ENCODE measurements at places on chromosomes 12 and 14.

DNA sequence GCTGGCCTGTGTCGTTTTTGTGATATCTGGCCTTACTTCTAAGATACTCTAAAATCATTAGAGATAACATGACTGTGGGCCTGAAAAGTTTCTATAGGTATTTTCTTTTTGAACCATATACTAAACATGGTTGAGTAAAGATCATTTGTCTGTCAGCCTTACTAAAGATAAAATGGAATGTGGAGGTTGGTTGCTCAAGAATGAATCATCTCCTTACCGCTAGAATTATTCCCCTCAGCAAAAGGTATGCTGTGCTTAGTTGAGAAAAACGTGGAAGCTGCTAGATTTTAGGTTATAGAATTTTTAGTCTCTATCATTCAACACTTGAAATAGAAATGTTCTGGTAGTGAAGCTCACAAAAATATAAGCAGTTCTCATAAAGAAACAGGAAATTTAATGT is 407.3 kb downstream of the AEBP2 start:
- DNase-seq, result no peak

DNA sequence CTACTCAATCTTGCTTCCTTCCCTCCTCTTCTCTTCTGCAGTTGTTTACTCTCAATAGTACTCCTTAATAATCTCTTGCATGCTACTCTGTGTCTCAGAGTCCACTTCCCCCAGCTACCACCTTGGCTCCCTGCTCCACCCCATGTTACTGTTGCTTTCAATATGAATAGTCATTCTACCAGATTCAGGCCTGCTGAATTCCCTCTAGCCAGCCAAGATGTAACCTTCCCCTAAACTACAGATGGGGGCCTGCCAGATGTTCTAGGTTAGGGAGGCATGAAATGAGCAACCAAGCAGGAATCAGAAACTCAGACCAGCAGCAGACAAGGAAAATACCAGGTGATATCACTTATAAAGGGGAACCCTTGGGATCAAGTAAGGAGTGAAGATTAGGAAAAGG is 392.1 kb upstream of the DDHD1 start:
- DNase-seq, result no peak

- DNase-seq, result no peak
These were observed 14.9 kb downstream of the DTX1 start for GRCh38 chr12:113071135-113072112.

GRCh38 chr12:45718306-45718705 is 11.2 kb upstream of the ARID2 start:
- DNase-seq, result no peak

- DNase-seq, result no peak
These were observed 12.8 kb downstream of the ZFHX2 start for GRCh38 chr14:23538785-23539184.

DNA sequence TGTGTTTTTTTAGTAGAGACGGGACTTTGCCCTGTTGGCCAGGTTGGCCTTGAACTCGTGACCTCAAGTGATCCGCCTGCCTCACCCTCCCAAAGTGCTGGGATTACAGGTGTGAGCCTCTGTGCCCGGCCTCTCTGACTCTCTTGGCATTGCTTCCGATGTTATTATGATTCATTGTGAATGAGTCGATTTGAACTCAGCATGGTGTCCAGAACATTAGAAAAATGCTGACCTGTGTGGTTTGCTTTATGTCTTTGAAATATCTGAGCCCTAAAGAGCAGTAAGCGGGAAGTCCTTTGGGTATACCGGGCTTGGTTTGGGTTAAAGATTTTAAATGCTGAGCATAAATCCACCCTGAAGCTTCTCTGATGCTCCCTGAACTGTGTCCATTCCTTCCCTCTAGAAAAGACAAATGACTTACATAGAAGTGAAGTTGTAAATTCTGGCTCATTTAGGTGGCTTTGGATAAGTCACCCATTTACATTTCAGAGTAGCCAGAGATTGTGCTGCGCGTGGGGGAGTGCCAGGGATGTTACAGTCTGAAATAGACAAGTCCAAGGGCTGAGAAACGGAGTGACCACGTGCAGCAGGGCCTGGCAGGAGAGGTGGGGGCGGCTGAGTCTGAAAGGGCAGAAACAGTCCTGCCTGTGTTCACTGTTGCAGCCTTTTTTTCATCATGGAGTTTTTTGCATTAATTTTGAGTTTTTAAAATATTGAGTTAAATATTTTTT is 39.6 kb downstream of the SLC15A4 start:
- DNase-seq, result no peak

GRCh38 chr14:69710378-69710777 is 56.6 kb upstream of the SRSF5 start:
- no peak for DNase-seq

DNA sequence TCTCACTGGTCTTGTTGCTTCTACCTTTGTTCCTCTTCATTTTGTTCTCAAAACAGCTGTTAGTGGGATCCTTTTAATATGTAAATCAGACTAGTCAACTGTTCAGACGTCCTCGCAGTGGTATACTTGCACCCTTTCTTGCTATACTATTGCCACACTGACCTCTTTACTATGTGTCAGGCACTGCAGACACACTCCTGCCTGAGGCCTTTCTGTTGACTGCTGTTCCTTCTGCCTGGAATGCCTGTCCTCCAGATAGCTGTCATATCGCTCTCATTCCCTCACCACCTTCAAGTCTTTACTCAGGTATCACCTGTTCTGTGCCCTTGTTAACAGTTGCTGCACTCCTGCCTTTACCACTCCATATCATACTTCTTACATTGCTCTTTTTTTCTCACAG is 90.0 kb upstream of the TMEM263 start:
- no peak for DNase-seq

- no peak for DNase-seq
These were observed 230.5 kb downstream of the AKAP6 start for GRCh38 chr14:32559590-32559989.

- no peak for DNase-seq
These were observed 208.6 kb upstream of the CDKN3 start for GRCh38 chr14:54188064-54188666.

GRCh38 chr12:39123580-39124253 is 218.3 kb upstream of the CPNE8 start:
- DNase-seq, result no peak

DNA sequence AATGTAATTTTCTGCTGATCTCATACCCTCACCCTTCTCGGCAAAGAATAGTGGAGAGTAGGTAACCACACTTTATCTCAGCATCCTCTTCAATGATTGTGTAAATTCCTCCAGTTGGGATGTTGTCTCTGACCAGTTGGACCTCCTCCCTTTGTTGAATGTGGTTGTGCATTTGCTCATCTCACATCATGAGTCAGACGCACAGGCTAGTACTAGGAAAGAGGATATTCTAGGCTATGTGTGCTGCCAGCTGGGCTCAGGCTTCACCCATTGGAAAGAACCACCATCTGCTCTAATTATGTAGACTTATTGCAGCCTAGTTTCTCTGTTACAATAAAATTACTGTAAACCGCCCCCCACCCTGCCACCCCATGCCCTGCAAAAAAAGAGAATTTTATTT is 90.3 kb downstream of the LMO3 start:
- DNase-seq, result no peak

- DNase-seq, result no peak
These were observed 51.7 kb downstream of the PPP1R12A start for GRCh38 chr12:79883216-79883615.

DNA sequence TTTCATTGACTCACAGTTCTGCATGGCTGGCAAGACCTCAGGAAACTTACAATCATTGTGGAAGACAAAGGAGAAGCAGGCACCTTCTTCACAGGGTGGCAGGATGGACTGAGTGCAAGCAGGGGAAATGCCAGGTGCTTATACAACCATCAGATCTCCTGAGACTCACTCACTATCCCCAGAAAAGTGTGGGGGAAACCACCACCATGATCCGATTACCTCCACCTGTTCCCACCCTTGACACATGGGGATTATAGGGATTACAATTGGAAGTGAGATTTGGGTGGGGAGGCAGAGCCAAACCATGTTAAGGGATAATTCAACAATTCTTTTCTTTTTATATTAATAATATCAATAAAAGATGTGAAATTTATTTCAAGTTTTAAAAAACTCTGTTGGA is 34.1 kb downstream of the CNTN1 start:
- no peak for DNase-seq

DNA sequence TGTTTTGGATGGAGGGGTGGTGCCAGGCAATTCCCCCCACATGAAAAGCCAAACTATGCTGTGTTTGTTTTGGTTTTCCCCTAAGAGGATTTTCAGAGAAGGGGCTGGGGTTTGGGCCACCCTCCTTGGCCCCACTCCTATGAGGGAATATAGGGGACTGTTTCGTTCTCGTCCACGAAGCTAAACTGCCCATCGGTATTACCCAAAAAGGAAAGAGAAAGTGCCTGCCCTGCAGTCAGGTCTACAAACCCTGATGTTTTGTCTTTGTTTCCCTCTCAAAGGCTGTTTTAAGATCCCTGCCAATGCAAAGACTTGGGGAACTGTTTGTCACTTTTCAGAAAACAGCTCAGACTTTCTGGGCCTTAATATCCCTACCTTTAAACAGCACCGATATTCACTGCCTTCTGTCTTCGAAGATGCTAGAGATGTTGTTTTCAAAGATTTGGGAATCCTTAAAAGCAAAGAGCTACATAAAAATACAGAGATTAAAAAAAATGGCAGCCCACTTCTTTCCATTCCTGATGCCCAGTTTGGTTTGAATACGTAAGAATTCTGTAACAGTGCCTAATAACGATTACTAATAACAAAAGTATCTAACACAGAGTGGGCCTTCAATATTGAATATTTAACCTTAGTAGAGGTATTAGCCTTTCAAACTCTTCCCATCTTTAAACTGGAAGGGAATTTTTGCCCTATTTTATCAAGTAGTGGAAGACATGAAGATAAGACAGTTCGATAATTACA is 518.4 kb downstream of the MED13L start:
- no peak for DNase-seq

DNA sequence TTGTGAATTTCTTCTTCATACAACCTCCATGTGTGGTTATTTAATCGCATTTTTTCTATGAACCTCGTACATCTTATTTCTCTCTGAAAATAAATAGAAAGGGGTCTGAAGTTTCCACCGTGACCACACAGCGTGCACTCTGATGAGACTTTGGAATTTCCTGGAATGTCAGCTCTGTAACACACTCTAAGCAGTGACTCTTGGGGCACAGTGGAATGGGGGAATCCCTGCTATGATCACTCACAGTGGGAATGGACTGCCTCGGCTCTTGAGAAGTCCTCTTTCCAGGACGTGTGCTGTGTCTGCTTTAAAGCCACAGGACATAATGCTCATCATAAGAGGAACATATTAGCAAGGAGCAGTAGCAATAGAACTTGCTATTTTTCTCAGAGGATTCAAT is 416.2 kb downstream of the EGLN3 start:
- no peak for DNase-seq

DNA sequence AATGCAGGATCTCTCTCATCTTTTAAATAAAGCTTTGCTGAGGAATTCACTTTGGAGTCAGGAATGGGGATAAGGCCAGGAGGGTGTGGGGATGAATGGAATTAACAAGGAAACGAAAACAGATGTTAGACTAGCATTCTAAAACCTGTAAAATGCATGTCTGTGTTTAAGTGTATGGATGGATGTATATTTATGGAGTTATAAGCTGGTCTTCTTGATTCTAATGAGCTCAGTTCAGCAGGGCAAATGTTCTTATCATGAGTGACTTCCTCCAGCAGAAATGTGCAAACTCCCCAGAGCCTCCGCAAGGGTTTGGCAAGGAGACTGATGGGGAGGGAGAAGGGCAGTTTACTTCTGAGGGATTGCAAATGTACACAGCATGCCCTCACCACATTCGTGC is 149.1 kb downstream of the NTF3 start:
- no peak for DNase-seq

GRCh38 chr12:74983917-74984316 is 225.7 kb downstream of the KCNC2 start:
- no peak for DNase-seq

Measured in stimulated activated CD4-positive, alpha-beta T cell treated with anti-CD3 and anti-CD28 coated beads, TNF-alpha, amount 100 ng/mL, for 48 hours (primary cell).